ENCODE measurements at places on chromosomes 11 and 22.

DNA sequence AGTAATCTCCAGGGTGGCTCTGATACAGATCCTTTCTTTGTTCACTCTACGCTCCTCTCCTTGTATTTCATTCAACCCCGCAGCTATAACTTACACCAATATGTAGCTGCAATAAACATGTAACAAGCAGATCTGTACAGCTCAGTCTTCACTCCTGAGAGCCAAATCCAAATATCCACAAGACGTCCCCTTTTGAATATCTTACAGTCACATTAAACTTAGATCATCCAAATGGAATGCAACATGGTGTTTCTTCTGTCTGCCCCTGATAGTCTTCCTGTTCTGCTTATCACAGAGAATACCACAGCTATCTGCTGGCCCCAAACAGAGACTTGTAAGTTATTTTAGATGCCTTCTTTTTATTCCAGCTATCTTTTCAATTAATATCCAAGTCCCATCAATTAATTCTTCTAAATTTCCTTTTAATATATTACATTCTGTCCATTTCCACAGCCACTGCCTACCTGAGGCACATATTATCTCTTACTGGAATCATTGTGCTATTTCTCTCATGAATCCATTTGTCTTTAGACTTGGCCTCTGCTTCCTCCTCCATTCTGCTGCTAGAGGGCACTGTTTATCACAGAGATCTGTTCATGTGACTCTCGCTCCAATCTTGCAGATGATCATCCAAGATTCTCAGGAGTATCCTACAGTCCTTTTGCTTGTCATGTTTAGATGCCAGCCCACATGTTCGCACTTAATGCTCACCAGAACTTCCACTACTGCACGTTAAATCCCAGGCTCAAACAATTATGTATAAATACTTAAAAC is 908.6 kb downstream of the NTM start:
- peak; percentile 82 for DNase-seq

GRCh38 chr22:25142102-25142501 is 57.6 kb upstream of the CRYBB3 start:
- no peak for DNase-seq

DNA sequence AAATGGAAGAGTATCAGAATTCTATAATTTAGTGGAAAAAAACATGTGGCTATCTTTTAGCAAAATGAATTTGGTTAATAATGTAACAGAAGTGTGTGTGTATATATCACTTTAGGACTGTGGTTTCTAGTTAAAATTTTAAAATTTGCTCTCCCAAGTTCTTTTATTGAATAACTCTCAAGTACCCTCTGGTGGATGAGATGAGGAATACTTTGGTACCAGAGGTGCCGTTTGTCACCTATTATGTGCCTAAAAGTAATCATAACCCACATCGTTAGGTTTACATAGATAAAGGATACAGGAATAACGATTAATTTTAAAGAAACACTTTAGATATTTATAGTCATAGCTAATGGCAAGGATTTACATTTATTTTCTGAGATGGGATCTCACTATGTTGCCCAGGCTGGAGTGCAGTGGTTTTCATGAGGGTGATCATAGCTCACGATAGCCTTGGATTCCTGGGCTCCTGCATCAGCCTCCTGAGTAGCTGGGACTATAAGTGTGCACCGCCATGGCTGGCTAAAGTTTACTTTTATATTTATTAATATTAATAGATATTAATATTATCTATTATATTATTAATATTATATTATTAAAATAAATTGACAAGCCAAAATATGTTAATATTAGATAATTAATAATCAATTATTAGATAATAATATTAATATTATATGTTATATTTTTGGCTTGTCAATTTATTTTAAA is 66.7 kb upstream of the CAPRIN1 start:
- no peak for DNase-seq

GRCh38 chr11:102325088-102325487 is 7.8 kb downstream of the BIRC3 start:
- no peak for DNase-seq

DNA sequence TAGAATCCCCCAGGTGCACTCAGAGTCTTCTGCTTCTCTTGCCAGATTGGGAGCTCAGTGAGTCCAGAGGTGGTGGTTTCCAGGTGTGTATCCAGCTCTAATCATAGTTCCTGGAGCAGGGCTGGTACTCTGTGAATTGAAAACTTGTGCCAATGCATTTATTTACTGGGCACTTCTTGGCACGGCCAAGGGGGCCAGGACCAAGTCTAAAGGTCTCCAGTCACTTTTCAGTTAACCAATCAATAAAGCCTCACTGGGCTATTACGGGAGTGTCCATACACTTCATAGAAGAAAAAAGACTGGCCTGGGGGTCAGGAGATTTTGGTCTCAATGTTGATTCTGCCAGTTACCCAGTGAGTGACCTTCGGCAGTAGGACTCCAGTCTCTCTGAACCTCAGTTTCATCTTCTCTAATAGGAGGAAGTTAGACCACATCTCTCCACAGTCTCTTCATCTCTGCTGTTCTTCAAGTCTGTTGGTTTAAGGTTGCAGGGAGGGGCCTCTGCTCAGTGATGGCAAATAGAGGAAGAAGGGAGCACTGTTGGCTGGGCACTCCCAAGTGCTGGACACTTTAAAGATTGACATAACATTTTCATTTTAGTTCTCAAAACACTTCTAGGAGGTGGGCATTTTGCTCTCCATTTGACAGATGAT is 188.5 kb upstream of the E2F8 start:
- no peak for DNase-seq

DNA sequence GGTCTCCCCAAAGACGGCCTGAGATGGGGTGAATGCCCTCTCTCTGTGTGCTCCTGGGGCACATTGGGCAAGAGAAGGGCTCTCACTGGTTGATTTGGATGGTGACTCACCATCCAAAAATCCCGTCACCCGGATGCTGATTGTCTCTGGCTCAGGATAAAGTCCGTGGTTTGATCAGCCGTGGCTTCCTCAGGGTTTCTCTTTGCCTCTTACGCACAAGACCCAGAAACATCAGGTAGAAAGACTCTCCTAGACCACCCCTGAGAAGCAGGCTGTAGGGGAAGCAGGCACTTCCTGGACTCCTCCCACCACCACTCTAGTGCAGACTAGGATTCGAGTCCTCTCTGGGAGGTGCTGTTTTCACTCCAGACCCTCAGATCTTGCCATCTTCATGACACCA is 176.1 kb upstream of the NCAM1 start:
- DNase-seq: no peak

GRCh38 chr11:93895106-93895862 is 44.9 kb upstream of the VSTM5 start:
- peak; percentile 34 for DNase-seq

DNA sequence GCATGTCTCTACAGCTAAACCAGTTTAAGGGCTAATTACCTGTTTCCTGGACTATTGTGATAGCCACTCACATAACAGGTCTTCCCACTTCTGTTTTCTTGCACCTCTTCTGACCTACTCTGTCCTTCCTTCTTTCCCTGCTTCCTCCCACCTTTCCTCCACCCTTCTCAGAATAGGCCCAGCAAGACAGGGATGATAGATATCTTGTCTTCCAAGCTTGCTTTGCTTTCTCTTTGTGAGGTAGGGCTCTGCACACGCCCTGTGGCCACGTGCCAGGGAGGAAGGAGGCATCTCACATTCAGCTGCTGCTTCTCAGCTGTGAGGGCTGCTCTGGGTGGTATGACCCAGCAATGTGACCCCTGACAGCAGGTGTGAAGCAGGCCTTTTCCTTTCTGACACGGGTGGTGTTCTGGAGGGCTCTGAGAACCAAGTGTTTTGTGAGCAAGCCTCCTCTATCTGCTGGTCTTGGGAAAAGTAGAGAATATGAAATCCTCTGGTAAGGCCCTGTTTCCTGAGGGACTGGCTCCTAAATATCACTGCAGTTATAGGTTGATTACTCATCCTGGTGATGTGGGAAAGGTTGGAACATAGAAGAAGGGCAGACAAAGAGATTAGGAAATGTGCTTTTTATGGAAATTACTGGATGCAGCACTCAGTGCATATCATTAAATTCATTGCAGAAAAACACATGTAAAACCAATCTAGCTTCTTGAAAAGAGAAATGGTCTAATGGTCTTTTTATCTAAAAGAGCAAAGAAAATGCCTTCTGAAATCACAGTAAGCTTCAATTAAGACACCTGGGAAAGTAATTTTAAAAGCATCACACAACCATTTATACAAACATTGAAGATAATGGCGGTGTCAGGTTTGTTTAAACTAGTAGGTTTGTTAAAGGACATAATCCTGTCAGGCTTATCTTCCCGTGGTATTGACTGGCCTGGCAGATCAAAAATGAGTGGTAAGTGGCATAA is 8.5 kb downstream of the AMOTL1 start:
- peak; percentile 89 for DNase-seq

DNA sequence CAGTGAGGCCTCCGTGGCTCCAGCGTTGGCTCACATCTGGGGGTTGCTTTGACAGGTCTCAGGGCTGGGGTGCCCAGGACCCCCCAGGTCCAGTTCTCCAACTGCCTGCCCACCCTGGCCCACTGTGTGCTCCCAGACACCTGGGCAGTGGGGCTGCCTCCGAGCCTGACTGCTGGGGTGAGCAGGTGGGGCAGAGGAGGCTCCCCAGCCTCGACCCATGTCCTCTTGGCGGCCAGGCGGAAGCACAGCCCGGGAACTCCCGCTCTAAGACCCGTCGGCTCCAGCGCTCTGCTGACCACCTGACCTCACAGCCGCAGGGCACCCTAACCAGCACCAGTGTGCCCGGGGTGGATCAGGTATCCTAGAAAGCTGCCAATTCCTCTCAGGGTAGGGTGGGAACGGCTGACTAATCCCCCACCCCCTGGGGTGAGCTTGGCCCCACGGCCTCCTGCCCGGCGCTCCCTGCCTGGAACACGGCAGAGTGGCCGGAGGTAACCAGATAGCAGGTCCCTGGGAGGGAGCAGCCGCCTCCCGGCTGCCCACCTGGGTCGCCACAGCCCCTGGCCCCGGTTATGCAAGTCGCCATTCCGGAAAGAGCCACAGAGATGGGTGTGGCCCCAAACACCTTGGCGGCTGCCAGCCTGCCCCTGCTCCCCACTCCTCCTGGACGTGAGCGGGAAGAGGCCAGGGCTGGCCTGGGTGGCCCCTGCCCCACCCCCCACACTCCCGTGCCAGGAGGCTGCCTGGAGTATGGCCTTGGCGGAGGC is 19.2 kb upstream of the MUC5B start:
- no peak for DNase-seq

GRCh38 chr11:66956689-66957290 is 1.4 kb downstream of the PC start:
- DNase-seq: no peak

GRCh38 chr11:123241874-123242543 is 47.0 kb upstream of the CLMP start:
- no peak for DNase-seq

DNA sequence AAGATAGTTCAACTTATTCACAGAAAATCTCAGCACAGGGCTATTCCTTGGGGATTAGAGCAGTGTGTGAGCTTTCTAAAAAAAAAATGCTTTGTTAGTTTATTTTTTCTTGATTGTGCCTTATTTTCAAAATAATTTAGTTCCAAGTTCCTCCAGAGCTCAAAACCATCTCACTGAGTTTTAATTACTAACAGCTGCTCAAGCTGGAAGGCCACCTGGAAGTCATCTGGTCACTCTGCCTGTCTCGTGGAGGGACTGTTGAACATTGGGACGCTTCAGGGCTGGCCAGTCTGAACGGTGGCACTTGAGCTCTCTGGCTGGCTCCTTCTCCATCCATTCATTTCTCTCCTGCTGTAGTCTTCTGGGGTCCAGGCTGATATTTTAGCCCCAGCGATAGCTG is 4.0 kb downstream of the OR51E1 start:
- no peak for DNase-seq

DNA sequence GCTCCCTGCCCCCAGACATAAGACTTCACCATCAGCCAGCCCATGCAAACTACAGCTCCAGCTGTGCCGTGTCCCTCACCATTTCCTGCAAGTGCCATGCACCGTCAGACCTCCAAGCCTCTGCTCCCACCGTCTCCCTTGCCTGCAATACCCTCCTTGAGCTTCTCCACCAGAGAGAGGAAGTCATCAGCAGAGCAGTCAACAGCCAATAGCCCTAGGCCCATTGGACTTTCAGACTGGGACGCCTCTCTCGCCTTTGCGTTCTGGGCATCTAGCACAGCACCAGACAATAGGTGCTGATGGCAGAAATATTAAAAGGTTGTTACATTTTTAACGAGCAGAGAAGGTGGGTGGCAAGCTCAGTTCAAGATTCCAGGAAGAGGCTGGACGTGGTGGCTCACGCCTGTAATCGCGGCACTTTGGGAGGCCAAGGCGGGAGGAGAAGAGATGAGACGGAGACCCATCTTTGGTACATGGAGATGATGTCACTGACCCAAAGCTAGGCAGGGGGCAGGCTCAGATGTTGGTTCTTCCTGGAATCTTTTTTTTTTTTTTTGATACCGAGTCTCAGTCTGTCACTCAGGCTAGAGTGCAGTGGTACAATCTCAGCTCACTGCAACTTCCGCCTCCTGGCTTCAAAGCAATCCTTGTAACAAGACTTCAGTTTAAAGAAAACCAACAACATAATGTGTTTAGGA is 31.9 kb downstream of the SCGB1A1 start:
- no peak for DNase-seq

DNA sequence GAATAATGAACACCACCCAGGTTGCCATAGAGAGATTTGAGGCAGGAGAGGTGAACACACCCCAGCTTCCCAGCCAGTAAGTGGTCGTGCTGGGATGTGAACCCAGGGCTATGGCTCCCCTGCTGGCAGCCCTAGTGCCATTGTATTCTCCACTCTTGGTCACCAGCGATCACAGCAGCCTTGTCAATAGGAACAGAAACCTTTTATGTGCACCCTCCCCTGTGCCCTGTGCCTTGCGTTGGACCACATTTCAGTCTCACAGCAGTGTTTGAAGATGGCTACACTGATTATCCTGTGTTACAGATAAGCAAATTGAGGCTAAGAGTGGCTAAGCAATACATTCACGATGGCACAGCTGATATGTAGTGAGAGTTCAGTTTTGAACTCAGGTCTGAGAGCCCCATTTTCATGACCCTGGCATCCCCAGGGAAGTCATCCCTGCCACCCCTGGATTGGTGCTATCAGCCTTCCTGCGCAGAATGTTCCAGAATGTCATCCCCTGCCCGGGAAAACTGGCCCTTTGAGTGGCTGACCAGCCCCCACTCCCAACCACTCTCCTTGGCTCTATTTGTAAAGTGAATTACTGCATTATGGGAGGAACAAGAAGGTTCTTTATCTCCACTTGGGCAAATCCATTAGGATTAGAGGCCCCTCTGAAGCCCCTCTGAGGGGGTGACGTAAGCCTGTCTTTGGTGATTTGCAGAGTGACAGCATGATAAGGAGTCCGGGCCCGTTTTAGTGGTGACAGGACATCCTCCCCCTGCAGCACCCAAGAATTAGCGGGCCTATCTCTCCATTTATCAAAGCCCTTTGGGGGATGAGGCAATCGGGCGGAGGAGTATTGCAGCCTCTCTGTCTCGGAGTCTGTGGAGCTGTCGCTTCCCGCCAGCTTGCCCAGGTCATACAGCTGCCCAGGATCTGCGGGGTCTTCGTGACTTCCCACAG is 30.9 kb downstream of the SMIM38 start:
- no peak for DNase-seq

DNA sequence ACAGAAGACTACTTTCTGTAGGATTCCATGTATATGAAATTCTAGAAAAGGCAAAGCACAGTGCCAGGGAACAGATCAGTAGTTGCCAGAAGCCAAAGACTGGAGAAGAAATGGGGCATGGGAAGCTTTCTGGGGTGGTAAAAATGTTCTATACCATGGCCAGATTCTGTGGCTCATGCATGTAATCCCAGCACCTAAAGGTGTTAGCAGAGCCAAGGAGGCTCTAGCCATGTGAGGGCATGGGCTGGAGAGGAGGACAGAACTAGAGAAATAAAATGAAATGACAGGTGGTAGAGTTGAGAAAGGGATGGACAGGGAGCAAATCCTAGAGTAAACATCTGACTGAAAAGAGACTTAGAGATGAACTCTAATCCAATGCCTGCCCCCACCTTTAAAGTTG is 26.9 kb upstream of the HMGXB4 start:
- DNase-seq: no peak

Data from NCI-H510A treated with DMSO at 0.1 percent for 48 hours (cell line).